BJ (cell line): ENCODE measurements at places on chromosomes 6 and 20.

GRCh38 chr20:47610247-47610944, 108.7 kb downstream of the NCOA3 start:
- DNase-seq, result peak; percentile 46

GRCh38 chr20:48682529-48683363, 145.1 kb downstream of the PREX1 start:
- DNase-seq, result peak; percentile 87

GRCh38 chr20:58044286-58044685, 184.2 kb downstream of the ANKRD60 start:
- no peak for DNase-seq

DNA sequence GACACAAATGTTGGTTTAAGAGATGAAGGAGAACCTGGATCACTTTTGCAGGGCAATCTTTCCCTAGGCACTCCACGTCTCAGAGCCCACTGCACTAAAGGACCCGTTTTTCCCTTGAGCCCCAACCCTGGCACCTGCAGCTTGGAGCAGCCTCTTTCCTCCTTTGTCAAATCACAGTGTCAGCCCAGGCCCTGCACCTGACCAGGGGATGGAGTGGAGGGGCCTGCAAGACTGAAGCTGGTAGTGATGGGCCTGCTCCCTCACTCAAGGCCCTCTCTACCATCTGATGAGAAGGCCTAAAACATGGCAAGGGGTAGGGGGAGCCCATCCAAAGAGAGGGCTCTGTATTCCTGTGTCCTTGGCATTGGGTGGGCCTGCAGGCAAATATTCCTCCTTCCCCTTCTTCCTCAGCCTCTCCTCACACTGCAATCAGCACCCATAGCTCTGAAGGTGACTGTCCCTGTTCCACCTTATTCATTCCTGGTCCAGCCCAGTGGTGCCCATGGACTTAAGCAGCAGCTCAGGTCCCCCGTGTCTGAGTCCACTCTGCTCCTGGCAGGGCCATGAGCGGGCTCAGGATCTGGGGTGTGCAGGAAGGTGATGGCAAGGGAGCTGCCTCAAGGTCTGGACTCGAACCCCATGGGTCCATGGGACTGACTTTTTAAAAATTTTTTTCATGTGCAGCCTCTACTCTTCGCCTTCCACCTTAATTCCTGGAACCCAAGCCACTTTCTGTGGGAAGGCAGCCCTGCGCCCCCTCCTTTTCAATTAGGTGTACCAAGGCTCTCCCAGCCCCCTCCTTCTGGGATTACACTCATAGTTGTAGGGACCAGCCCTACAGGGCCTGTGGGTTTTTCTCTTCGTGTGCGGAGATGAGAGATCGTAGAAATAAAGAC, 6.7 kb downstream of the RAET1G start:
- DNase-seq, result no peak

DNA sequence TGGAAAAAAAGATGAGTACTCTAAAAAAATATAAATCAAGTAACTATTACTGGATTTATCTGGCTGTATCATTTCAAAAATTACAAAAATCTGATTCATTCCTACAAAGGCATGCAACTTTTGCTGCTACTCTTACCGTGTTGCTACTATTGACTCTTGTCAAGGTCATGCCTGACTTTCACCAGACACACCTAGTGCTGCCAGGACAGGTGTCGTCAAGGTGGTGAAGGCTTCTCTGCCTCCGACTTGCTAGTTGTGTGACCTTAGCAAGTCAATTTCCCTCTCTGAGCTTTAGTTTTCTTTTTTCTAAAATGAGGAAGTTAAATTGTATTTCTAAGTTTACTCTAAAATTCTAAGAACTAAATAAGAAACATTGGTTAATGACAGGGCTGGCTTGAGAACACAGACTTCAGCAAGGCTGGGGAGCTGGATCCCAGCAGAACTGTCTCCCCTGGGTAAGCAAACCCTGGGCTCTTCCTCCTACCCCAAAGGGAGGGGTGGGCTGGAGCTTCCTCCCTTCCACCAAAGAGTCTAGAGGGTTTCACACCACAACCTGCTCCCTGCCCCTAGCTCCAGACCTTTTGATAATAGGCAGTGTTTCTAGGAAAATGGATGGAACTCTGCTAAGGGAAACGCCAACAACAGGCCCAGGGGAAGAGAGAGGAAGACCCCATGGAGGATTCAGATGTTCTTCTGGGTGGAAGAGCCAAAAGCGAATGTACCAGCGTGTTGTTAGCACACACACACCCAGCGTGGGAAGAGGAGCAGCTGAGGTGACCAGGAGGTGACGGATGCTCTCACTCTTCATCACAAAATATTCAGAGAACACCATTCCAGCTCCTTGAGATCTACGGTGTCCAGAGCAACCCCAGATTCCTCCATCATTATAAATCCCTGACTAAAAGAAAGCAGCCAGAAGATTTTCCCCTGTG, 47.9 kb upstream of the CITED2 start:
- DNase-seq, result no peak

DNA sequence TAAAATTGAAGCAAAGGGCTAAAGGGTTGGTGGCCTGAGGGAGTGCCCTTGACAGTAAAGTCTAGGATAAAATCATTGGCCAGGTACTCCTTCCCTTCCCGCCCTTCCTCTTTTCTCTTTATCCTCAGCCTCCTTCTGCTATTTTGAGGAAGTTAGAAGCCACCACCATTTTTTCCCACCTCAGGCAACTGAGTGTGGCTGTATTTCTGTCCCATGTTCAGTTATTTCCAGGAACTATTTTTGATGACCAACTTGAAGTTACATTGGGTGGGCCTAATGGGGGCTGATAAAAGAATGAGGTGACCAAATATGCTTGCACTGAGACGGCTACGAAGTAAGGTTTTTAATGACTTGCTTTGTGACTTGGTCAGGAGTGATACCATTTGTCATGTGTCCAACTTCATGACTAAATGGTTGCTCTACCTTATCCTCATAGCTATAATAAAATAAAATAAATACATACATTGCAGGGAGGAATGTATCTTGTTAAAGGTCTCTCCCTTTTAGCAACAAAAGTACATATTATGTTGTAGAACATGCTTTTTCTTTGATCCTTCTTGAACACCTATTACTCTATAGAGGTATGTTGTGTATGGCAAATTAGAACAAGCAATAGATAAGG, 12.0 kb downstream of the PTPN1 start:
- no peak for DNase-seq
